Smooth muscle cell of trachea (primary cell): ENCODE measurements at places on chromosomes 7 and 10. TPM values are rescaled to one million over a fixed set of nuclear protein-coding genes. Genes with fewer than 3 reads are reported as not detected.

Gene PYROXD2
- total RNA-seq: 9.9 and 41.2 TPM in 2 replicates

Gene GRID2IP
- total RNA-seq: 0.15 TPM in 1 of 2 replicates, not detected in the other

Gene ASL
- 35.1 and 59.9 TPM in 2 replicates for total RNA-seq

Gene UNCX
- total RNA-seq: not detected in 2 replicates

Gene MAP3K8
- 11.1 and 12.6 TPM in 2 replicates for total RNA-seq

Gene ANKMY2
- 33.4 and 50.0 TPM in 2 replicates for total RNA-seq

Gene TAC1
- not detected in 2 replicates for total RNA-seq

Gene NPY4R2
- total RNA-seq: 0.17 TPM in 1 of 2 replicates, not detected in the other

Gene TMEM139
- 0.50 TPM in 1 of 2 replicates, not detected in the other for total RNA-seq

Gene COBL
- total RNA-seq: under 0.01 TPM in 1 of 2 replicates, not detected in the other

Gene PURB
- 13.2 and 19.1 TPM in 2 replicates for total RNA-seq

Gene SYT15
- under 0.01 and 0.15 TPM in 2 replicates for total RNA-seq
